ENCODE measurements at places on chromosomes 1 and 21.

- no peak for DNase-seq
Measured at GRCh38 chr1:7279769-7280168, 491.3 kb upstream of the VAMP3 start.

- DNase-seq = no peak
Measured at GRCh38 chr1:220979371-220979770, 100.1 kb downstream of the HLX start.

- DNase-seq = no peak
Measured at GRCh38 chr1:231153726-231154125, 8.1 kb upstream of the TRIM67 start.

DNA sequence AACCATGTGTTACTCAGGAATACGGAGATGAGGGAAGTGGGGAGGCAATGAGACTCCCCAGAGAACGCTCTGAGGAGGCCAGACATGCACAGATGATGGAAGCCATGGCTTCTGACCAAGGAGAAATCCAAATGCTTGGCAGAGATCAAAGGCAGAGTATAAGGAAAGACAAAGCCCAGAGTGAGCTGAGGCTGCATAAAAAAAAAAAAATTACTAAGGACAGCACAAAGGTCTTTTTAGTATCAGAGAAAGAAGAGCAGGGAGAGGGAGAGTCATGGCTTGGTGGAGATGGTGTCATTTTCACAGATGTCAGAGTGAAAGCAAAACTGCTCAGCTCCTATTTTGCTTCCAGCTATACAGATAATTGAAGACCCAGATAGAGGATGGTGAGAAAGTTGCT is 8.1 kb upstream of the NCF2 start:
- no peak for DNase-seq

GRCh38 chr1:113861641-113862040 is 9.9 kb downstream of the PTPN22 start:
- no peak for DNase-seq

DNA sequence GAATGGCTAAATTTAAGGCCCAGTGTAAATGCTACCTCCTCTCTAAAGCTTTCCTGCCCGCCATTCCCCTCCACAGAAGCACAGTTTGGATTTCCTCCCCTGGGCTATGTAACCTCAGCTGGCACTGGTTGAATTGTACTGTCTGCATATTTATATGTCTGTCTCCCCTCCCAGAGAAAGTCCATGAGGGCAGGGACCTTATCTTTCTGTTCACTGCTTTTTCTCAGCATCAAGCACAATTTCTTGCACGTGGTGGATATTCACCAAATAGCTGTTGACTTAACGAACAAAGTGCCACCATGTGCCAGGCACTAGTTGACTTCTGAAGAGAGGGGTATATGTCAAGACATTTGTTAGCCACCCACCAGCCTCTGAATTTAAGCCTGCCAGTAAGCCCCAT is 9.5 kb upstream of the PDIK1L start:
- DNase-seq = no peak

GRCh38 chr1:229098361-229098760 is 172.6 kb upstream of the RAB4A start:
- DNase-seq = no peak

- DNase-seq = no peak
Measured at GRCh38 chr1:66022904-66023620, 230.4 kb downstream of the PDE4B start.

Data from sigmoid colon (tissue), 7 donors.